Activated gamma-delta T cell treated with anti-CD3 and anti-CD28 coated beads, Interleukin-2, amount 50 U/mL, for 16 hours (primary cell): ENCODE measurements at places on chromosomes 4 and X.

GRCh38 chrX:131778269-131779218, 234.7 kb downstream of the OR13H1 start:
- peak; percentile 61 for DNase-seq

DNA sequence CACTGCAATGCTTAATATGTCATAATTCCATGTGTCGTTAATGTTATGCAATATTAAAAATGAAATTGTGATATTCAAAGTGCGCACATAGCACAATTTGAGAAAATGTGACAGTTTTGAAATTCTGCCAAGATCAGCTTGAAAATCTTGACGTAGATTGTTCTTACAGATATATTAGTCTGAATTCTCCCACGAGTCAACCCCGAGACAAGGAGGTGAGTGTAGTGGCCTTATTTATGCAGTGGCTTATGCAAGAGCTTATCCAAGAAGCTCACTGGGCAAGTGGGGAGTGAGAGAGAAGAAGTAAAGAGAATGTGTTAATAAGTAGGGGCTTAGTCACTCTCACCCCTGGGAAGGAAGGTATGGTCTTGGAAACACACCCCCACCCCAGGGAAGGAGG, 286.1 kb upstream of the STS start:
- DNase-seq: no peak

- DNase-seq: no peak
These were observed 6.0 kb upstream of the BCORL1 start for GRCh38 chrX:129976441-129976840.

DNA sequence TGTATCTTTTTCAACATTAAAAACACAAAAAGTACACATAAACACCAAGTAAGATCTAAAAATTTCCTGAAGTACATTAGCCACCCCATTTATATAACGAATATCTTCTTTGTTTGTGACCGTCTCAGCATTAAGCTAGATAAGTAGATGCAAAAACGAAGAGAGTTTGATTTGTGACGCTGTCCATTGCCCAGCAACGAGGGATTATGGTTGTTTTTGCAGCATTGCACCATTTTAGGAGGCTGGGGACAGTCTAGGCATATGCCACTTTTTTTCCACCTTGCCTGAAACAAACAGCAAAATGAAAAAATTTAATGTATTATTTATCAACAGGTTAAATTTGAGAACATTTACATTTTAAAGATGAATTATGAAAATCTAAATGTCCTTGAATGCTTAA, 12.0 kb upstream of the IGSF1 start:
- DNase-seq: no peak

- no peak for DNase-seq
These were observed at the start of gene TDO2 for GRCh38 chr4:155903453-155903852. TSS of gene TDO2 (plus strand) at chr4:155903696. CDS start at chr4:155903759, 63 bp downstream.

- DNase-seq: no peak
These were observed 93.5 kb upstream of the ADAD1 start for GRCh38 chr4:122285285-122285684.

GRCh38 chrX:4787971-4788370, 1074.5 kb upstream of the PRKX start:
- DNase-seq: no peak

DNA sequence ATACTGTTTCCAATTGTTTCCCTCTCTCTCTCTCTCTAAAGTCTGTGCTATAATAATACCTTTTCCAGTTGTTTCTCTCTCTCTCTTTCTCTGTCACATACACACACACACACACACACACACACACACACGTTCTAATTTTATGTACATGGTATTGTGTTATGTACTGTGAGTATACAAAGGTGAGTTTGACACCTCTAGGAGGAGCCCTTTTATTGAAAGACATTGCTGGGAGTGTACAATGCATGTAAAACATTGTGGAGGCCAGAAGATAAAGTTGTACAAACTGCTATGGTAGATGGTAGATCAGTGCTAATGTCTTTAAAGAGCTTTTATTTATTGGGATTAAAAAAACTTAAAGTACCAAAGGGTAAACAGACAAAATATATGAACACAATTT, 53.6 kb downstream of the BLTP1 start:
- no peak for DNase-seq

GRCh38 chr4:147060151-147060931, 114.7 kb upstream of the TTC29 start:
- no peak for DNase-seq

GRCh38 chr4:152265149-152265621, 270.7 kb downstream of the FBXW7 start:
- DNase-seq: no peak

GRCh38 chr4:185592845-185593488, 57.7 kb upstream of the PDLIM3 start:
- DNase-seq: no peak

DNA sequence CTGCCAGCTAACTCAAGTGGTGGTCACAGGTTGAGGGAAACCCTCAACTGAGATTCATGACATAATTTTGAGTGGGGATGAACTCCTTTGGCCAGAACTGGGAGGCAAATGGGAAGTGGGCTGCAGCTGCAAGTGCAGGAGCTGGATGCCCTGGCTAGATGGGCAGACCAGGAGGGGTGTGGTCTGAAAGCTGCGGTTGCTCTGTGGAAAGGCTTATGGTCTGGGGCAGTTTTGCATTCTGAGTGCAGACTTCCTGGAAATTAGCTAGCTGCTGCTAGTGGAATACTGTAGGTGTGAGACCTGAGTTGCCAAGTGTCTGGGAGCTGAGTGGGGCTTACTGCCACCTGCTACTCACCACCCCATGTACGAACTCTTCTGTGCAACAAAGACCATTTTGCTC, 52.1 kb upstream of the NAP1L2 start:
- no peak for DNase-seq

- DNase-seq: no peak
These were observed 86.9 kb upstream of the CLDN34 start for GRCh38 chrX:9880237-9880636.

DNA sequence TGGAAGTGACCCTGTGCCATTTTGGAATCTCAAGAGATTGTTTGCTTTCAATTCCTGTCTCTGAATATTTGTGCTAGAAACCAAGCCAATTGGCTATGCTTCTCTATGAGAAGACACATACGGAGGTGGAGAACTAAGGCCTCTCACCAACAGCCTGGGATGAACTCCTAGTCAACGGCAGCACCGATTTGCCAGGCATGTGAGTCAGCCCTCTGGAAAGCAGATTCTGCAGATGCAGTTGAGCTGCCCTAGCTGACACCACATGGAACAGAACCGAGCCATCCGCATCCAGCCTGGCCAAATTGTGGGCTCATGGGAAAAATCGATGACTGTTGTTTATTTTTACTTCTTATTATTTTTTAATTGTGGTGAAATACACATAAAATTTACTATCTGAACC, 58.2 kb upstream of the WDFY3 start:
- no peak for DNase-seq

DNA sequence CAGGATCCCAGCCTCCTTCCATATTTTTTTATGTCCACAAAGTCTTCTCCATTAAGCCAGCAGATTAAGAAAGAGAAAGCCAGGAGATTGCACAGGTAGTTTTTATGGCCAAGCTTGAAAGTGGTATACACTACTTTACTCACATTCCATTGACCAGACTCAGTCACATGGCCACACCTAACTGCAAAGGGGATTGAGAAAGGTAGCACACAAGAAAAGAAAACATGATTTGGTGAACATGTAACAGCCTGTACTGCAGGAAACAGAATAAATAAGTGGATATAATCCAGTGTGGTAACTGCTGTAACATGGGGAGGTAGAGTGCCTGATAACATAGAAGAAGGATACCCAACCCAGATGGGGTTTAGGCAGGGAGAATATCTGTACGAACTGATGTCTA, 43.9 kb downstream of the HOPX start:
- DNase-seq: no peak

DNA sequence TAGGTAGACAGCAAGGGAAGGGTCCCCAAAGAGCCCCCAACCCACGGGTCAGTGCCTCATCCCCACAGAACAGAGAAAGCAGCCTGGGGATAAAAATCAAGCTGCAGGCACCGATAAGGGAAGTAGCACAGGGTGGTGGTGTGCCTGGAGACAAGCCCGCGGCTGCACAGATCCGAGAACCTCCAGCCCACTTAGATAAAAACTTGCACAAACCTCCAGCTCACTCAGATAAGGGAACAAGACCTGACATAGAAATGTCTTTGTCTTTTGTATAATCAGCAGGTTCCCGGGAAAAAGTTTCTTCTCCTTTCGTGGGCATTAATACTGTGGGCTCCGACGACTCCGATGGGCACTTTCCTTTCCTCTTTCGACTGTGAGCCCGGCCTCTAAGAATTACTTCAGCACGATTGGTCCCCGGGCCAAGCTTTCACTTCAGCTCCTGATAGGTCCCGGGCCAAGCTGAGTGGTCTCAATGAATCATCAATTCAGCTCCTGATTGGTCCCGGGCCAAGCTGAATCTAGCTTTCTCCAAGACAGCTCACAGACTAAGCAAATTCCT, 32.4 kb downstream of the PRDX4 start:
- DNase-seq: peak; percentile 14
